Smooth muscle cell of bladder (primary cell): ENCODE measurements at places on chromosomes 5 and 9. TPM values are rescaled to one million over a fixed set of nuclear protein-coding genes. Genes with fewer than 3 reads are reported as not detected.

Gene IFNE
- total RNA-seq: 1.8 and 3.3 TPM in 2 replicates

Gene IL13
- not detected in 2 replicates for total RNA-seq

Gene GPRIN1
- total RNA-seq: 1.1 and 1.3 TPM in 2 replicates

Gene PCDHB13
- 0.28 TPM in 2 replicates for total RNA-seq

Gene DDX4
- not detected in 2 replicates for total RNA-seq

Gene PCDHGC5
- total RNA-seq: 1.3 and 2.6 TPM in 2 replicates
